ENCODE measurements at places on chromosomes 2 and 18.

DNA sequence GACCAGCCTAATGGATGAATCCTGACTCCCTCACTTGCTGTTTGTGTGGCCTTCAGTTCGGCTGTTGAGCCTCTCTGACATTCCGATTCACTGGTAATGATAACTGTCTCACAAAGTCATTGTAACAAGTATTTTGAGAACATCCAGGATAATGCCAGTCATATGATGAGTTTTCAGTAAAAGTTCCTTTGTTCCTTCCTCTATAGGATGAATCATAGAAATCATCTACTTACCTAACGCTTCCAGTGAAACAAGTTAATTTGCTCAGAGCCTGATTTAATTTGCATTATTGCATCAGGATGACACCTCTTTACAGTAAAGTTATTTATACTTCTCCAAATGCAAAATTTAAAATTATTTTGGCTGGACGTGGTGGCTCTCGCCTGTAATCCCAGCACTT, 32.0 kb downstream of the RAB31 start:
- no peak for DNase-seq

- no peak for DNase-seq
Measured at GRCh38 chr2:210195101-210195852, 24.1 kb upstream of the KANSL1L start.

DNA sequence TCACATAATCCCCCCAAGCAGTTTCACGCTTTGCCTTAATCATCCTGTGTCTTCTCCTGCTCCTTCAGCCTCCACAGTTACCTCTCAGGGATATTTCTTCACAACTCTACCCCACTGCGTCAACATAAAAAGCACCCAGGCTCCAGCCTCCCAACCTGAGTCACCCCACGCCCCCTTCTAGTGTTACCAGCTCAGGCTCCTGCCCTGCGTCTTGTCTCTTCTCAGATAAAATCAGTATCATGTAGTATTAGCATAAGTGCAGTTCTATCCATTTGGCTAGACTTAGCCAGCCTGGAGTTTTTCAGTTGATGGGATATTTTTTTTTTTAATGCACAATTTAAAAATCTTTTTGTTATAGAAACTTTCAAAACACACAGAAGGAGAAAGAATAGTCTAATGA, 9.6 kb upstream of the PELI1 start:
- no peak for DNase-seq

DNA sequence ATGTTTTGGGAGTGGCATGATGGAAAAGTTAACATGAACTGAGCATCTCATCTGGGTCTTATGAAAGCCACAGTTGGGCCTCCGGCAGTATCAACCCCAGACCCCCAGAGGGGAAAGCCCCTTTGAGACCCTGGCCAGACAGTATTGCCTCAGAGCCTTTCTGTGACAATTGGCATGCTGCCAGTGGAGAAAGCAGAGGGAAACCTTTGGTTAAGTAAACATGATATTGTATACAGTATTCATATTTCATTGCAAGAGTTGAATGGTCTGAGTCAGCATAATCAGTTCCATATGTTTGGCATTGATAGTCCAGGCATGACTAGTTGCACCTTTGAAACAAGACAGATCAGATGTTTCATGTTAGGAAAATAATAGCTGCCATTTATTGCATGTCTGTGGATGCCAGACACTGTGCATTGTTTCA, 20.0 kb downstream of the MERTK start:
- no peak for DNase-seq

DNA sequence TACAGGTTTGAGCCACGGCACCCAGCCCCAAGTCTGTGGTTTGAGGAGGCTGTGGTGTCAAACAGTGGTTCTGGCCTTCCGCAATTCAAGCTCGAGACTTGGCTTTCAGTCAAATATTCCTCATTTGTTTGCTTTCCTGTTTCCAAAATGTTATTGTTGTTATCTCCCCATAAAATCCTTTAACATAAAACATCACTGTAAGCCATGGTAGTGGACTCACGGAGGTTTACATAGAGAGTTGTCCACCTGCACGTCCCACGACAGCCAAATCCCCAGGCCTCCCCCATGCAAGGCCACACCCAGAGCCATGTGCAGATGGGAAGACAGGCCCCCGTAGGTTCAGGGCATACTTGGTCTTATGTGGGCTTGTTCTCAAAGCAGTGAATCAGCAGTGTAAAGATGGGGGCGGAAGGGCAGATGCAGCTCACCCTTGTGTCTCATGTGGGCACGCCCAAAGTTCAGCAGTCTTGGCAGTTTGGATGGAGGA, 18.9 kb upstream of the ST3GAL5 start:
- DNase-seq, result no peak

DNA sequence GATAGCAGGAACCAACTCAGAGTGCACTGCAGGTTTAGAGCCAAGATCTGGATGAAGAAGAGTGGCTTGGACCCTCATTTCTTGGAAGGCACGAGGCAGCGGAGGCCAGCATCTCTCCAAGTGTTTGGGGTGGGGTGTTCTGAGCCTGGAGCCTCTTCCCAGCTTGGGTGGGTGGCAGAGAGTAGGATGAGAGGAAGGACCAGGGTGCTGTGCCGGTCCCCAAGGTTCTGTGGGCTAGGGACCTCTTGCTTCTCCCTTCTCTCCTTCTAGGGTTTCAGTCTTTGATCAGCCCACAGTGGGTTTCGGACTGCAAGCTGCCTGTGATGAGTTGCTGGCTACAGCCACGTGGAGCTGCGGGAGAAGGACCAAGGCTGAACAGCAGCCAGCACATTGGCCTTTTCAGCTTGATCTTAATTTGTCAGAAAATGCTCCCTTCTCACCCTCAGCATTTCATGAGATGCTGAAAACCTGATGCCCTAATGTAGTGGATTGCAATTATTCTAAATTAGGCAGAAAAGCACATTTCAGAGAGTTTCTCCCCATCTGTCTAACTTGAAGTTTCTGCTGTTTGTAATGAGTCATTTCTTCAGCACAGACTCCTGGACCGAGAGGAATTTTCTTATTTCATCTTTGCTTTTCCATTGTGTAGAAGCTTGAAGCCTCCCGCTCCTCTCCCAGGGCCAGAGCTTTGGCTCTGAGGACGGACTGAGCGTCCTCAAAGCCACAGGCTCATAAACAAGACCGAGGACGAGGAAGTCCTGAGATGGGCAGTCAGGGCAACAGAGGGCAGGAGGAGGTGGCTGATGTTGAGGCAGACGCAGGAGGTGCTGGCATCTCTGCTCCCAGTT, 99.1 kb upstream of the HDAC4 start:
- no peak for DNase-seq

- no peak for DNase-seq
Measured at GRCh38 chr2:173834141-173834540, 131.0 kb downstream of the SP3 start.

- no peak for DNase-seq
Measured at GRCh38 chr18:14085770-14086457, 46.3 kb downstream of the ZNF519 start.

DNA sequence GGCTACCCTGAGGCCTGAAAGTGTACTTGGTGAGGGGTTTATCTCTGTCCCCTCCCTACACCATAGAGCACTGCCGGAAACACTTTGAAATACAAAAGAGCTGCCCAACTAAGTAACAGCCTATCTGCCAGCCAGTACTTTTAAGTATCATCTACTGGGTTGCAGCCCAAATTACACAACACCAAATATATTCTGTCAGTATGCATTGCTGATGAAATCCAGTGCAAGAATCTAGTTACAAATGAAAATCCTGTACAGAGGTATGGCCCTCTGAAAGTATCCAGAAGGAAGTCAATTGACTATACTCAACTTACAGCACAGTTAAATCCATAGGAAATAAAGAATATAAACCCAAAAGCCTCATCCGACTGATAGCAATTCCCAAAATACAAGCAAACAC, 280.8 kb downstream of the CCDC85A start:
- DNase-seq, result no peak

DNA sequence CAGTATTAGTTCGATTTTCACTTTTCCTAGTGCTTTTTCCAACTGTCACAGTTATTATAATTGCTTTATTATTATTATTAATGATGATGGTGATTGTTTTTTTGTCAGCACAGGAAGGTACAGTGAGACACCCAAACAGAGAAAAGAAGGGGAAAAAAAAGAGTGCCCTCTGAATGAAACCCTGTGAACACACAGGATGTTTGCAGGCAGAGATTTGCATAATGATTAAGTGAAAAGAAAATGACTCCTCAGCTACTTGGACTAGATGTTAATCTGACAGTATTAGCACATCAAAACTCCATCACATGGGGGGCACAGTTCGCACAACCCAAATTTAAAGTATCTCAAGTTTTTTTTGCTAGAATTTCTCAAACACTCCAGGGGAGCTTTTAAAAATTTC, 32.9 kb downstream of the ADD2 start:
- no peak for DNase-seq

DNA sequence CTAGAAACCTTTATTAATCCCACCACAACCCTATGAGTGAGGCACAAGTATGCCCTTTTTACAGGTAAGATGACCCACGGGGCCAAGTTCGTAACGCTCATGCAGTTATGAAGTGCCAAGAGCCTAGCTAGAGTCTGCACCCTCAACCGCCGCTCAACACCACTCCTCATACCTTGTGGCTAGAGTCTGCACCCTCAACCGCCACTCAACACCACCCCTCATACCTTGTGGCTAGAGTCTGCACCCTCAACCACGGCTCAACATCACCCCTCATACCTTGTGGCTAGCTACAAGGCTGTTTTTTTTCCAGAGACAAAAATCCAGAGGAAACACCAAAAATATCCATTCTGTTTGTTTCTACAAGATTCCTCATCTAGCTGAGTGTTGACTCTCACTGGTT, 4.6 kb downstream of the TXNL4A start:
- DNase-seq, result no peak

DNA sequence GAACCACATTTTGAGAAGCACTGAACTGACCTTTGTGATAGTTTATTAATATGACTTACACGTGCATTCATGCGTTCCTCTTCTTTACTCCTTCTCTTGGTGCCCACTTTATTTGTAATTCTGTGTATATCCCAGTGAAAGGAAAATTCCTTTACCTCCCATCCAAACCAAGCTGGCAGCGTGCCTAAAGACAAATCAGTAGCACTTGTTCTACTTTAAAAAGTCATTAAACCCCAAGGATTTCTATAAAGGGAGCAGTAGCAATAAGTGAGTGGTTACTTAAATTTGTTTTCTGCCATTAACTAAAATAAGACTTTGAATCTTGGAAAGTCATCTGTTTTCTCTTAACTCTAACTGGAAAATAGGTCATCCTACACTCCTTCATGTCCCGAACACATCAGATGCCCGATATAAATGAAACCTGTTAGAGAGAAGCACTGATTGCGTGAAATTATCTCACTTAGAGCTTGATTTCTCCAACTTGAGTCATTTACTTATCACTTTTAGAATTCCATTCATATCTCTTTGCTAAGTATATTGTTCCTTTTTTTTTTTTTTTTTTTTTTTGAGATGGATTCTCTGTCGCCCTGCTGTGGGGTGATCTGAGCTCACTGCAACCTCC, 10.7 kb downstream of the PIK3C3 start:
- no peak for DNase-seq

DNA sequence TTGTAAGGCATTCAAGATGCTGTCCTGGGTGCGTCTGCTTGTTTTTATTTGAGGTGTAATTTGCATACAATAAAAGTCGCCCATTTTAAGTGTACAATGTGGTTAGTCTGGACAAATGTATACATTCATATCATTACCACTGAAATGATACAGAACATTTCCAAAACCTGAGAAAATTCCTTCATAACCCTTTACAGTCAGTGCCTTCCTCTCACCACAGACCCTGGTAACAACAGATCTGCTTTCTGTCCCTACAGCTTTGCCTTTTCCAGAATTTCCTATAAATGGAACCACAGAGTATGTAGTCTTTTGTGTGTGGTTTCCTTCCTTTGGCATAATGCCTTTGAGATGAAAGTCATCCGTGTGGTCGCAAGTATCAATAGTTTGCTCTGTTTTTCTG, 45.8 kb upstream of the NFU1 start:
- DNase-seq, result no peak

- no peak for DNase-seq
Measured at GRCh38 chr2:165499131-165499530, 29.6 kb downstream of the CSRNP3 start.

DNA sequence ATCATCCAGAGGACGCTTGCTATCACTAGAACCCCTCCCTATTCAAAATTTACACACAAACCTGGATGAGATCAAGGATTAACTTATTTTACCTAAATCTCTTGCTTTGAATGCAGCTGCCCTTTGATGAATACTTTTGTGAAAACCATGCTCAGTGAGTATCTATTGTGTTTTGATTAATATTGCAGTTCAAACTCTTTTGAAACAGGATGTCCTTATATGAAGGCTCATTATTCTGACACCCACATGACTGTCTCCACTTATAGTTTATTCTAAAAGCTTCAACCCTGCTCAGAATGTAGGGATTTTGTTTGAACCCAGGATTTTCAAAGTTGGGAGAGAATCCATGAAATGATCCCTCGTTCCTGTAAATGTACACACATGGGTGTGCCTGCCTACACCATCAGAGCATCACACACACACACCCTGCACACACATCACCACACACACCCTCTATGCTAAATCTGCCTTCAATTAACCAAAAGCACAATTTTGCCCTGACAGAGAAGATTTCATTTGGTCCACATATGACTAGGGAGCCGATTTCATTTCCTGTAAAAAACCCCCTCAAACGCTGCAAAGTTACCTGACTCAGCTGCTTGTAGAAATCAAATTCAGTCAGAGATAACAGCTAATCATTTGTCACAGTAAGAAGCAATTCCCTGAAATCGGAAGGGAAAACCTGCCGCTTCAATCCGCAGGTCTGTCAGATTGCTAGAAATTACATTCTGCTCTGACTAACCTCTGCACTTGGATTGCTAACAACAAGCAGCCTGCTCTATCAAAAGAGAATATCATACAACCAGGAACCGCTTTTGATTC, 65.2 kb downstream of the ZEB2 start:
- DNase-seq, result no peak

- no peak for DNase-seq
Measured at GRCh38 chr2:148028781-148029180, 7.9 kb downstream of the MBD5 start.

GRCh38 chr2:238774071-238774470, 73.8 kb upstream of the TWIST2 start:
- no peak for DNase-seq

DNA sequence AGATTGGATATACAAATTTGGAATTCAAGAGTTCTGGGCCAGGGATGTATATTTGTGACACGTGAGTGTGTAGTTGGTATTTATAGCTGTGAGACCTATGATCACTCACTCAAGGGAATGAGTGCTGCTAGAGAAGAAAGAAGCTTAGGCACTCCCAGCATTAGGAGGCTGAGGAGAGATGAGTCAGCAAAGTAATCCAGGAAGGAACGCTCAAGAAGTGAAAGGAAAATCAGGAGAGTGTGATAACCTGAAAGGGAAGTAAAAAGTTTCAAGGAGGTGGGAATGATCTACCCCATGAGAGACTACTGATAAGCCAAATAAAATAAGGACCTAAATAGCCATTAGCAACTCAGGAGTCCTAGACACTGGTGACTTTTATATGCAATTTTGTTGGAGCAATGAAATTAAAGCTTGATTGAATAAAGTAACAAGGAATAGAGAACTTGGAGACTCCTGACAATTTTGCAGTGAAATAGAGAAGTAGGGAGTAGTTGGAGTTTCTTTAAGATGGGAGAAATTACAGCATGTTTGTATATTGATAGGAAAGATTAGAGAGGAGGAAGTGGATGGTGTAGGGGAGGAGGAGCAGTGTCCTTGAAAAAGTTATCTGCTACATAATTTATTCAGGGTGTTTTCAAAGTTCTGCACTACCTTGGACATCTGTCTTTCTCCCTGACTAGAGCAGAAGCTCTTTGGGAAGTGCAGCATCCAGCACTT, 89.9 kb downstream of the UBE2E3 start:
- no peak for DNase-seq
